ENCODE measurements at places on chromosomes 1 and 21. TPM values are rescaled to one million over a fixed set of nuclear protein-coding genes. Genes with fewer than 3 reads are reported as not detected.

Gene SELL
- total RNA-seq, result not detected

Gene SPRR1A
- not detected for total RNA-seq

Gene RAB7B
- 2.0 TPM for total RNA-seq

Gene ZNF683
- total RNA-seq, result not detected

Gene LCE2B
- not detected for total RNA-seq

Gene RASSF5
- total RNA-seq, result 1.4 TPM

Gene TPTE
- total RNA-seq, result not detected

Gene COL8A2
- 2.5 TPM for total RNA-seq

Data from HFFc6 (cell line).